AG08396 (cell line): ENCODE measurements at places on chromosomes 6 and 20.

GRCh38 chr20:14631011-14631410, 293.6 kb upstream of the FLRT3 start:
- DNase-seq: no peak

DNA sequence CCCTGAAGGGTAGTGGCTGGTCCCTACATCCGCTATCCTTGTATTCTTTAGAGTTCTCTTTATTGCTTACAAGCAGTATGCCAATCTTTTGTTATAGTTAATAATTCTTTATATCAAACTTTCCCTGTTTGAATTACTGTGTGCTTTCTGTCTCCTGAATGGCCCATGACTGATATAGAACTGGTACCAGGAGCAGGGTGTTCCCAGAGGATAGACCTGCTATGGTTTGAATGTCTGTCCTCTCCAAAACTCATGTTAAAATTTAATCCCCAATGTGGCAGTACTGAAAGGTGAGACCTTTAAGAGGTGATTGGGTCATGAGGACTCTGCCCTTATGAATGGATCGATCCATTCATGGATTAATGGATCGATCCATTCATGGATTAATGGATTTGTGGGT, 26.0 kb downstream of the CD164 start:
- no peak for DNase-seq

GRCh38 chr20:60718743-60719480, 533.1 kb upstream of the CDH4 start:
- DNase-seq: no peak

DNA sequence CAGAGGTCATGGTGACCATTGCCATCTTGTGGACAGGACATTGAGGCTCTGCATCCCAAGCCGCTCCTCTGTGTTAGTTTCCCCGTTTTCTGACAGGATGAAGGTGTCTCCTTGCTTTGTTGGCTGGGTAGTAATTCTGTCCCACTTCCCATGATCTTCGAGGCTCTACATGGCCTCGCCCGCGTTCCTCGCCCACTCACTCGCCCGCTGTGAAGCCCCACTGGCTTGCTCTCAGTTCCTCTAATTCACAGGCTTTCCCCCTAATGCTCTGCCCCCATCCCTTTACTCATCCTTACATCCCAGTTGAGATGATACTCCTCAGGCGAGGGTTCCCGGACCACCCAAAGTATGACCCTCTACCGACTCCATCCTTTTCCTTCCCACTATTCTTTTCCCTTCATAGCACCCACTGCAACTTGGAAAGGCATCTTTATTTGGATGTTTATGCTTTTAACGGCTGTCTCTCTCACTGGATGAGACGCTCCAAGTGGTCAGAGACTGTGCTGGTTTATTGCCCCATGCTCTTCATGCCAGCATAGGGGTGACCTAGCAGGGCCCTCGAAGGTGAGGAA, 511 bp upstream of the SLC35B2 start:
- no peak for DNase-seq

DNA sequence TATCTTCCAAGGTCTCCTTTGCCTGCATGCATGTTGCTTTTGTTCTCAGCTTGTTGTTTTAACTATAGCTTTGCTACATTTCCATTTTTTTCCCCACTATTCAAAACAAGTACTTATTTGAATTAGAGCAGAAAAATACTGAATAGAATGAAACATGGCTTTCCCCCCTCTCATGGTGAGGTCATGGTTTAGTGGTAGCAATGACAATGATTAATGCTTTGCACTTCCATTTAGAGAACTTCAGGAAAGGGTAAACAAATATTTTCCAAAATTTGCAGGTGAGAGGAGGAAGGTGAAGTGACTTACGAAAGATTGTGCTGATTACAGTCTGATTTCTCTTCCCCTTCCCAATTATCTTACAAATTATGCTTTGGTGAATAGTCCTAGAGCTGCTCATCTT, 47.8 kb upstream of the TRAF3IP2 start:
- no peak for DNase-seq

DNA sequence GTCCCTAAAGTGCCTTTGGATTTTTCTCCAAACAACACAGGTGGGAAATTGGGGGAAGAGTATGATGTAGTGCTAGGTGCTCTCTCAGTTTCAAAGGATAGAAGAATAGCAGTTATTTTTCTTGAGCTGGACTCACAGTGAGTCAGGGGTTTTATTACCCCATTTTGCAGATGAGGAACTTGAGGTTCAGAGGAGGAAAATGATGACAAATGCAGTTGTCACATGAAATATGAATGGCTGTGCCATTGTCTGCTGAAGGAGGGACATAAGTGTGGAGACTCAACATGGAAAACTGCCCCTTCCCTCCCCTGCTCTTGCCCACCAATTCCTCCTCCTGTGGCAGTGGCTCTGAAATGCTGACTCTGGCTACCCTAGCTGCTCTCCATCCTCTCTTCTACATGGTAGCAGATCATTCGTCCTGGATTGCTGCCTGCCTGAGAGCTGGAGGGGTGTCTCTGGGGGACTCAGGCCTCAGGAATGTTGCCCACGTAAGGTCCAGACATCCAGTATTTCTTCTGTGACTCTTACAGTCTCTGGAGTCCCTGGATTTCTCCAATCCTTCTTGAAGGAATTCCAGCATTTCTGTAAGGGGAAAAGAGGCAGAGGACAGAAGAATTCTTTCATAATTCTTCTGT, 37.6 kb upstream of the EPB41L1 start:
- peak; percentile 80 for DNase-seq

DNA sequence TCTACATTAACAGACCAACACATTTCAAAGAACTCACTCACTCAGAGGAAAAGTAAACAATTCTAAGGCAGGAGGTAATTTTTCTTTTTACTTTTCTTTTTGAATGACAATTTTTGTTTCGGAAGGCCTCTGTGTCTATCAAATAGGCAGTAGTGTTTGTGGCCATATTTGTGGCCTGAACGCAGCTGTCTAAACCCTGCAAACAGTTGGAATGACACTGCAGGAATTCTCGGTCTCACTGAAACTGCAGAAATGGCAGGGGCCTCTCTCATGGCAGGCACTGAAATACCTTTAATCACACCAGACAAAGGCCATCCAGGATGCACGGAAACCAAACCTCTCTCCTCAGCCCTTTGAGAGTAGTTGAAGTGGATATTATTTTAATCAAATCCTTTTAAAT, 30.4 kb downstream of the FYN start:
- DNase-seq: peak; percentile 27
